ENCODE measurements at places on chromosomes 11 and 22.

GRCh38 chr11:92854952-92855351, 114.5 kb upstream of the MTNR1B start:
- no peak for DNase-seq

- no peak for DNase-seq
Observed at GRCh38 chr11:8287703-8288102, 24.0 kb upstream of the LMO1 start.

- peak; percentile 56 for DNase-seq
Observed at GRCh38 chr11:12868315-12869073, 140.6 kb upstream of the RASSF10 start.

DNA sequence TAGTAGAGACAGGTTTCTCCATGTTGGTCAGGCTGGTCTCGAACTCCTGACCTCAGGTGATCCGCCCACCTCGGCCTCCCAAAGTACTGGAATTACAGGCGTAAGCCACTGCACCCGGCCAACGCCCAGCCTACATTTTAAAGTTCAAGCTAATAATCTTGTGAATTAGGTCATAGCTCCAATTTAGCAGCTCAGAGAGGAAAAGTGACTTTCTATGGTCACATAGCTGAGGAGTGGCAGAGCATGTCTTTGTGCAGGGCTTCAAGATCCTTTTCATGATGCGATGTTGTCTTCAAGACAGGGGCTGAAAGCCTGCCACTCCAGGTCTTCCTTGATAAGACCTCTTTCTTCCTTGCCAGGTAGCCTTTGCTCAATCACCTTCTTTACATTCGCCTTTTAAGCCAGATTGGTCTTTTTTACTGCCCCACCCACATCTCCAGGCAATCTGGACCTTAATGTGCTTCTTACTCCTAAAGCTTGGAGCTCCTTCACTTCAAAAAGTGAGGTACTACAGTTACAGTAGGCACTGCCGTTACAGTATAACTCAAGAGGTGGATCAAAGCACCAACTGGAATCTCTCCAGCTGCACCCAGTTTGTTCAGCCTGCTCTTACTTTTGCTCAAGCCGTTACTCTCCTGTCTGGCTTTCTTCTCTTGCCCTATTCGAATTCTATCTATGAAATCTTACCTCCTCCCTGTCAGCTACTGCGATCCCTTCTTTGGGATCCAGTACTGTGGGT, 18.2 kb downstream of the YWHAH start:
- DNase-seq = no peak

GRCh38 chr11:17722000-17722643, 2.8 kb downstream of the MYOD1 start:
- DNase-seq = peak; percentile 62
